ENCODE measurements at places on chromosomes 2 and 18.

DNA sequence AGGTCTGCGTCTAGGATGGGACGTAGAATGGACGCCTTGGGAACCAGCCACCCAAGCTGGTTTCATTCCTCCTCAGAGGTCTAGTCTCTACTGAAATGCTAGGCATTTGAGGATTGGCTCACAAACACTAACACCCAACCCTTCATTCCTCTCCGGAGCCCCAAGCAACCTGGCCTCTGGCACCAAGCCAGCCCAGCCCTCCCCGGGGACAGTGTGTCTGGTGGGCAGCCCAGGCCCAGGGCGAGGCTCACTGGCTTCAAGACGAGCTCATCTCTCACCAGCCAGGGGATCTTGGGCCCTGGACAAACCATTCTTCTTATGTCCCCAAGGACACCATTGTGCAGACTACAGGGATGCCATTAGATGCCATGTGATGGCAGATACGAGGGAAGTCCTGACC is 182.5 kb downstream of the CTIF start:
- no peak for DNase-seq

GRCh38 chr2:220090050-220090449 is 462.6 kb downstream of the SLC4A3 start:
- DNase-seq: no peak

GRCh38 chr2:208064220-208064961 is 39.1 kb upstream of the PLEKHM3 start:
- no peak for DNase-seq

DNA sequence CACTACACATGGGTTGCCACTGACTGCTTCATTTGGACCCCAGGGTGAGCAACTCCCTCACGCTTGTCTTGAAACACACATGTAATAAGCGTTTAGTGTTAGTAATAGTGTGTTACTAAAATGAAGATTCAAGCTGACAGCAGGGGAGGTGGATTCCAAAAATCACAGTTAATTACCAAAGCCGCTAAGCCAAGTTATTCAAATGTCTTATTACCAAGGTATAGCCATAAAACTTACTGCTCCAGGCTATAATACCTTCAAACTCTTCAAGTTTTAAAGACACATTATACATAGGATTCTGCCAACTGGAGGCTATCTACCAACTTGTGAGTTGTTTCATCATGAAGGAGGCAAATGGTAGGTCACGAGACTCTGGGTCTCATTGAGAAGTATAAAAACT is 2.9 kb downstream of the LPIN2 start:
- DNase-seq: no peak

DNA sequence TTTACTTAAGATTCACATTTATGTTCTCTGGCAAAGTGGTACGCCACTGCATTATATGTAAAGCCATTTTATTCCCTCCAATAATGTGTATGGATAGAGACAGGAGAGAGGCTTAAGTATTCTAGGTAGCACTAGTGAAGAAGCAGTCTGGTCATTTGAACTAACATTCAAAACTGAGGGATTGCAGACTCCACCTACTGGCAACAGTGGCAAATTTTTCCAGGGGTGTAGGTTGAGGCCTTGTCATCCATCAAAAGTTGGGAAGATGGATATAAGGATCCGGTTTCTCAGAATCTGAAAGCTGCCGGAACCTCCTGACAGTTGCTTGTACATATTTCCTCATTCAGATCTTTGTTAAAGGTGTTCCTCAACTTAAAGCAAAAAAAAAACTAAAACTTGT is 465.5 kb upstream of the FSHR start:
- DNase-seq: no peak

DNA sequence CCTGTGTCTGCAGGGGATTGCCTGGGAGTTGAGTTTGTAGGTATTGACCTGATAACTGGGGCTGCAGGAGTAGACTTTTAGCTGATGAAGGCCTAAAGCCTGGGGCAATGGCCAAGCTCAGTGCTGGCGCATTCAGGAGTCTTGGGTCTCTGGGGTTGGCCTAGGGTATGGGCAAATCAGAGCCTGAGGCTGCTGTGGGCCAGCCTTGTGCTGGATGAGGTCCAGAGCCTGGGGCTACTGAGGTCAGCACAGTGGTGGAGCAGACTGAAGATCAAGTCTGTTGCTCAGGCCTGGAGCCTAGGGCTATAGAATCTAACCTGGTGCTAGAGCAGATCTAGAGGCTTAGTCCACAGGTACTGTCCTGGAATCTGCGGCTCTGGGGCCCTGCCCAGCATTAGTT is 262.4 kb downstream of the ZNF804A start:
- DNase-seq: no peak

DNA sequence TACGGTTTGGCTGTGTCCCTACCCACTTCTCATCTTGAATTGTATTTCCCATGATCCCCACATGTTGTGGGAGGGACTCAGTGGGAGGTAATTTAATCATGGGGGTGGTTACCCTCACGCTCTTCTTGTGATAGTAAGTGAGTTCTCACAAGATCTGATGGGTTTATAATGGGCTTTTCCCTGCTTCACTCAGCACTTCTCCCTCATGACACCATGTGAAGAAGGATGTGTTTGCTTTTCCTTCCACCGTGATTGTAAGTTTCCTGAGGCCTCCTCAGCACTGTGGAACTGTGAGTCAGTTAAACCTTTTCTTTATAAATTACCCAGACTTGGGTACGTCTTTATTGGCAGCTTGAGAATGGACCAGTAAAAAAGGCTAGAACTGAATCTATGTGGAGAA is 750.0 kb upstream of the ID2 start:
- DNase-seq: no peak

DNA sequence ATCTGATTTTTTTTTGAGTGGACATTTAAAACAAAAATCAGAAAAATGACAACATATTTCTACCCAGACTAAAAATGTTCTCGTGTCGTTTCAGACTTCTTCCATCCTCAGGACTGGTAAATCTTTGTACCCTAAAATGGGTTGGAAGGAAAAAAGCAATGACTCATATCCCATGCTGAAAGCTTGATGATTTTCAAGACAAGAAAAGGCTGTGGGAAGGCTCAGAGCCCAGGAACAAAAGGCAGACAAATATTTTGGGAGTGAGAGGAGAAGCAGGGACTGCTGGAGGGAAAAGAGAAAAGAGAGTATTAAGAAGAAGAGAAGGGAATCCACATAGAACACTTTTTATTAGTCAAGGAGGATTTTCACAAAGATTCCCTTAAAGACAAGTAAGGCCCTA is 77.1 kb upstream of the CTAGE1 start:
- DNase-seq: no peak

DNA sequence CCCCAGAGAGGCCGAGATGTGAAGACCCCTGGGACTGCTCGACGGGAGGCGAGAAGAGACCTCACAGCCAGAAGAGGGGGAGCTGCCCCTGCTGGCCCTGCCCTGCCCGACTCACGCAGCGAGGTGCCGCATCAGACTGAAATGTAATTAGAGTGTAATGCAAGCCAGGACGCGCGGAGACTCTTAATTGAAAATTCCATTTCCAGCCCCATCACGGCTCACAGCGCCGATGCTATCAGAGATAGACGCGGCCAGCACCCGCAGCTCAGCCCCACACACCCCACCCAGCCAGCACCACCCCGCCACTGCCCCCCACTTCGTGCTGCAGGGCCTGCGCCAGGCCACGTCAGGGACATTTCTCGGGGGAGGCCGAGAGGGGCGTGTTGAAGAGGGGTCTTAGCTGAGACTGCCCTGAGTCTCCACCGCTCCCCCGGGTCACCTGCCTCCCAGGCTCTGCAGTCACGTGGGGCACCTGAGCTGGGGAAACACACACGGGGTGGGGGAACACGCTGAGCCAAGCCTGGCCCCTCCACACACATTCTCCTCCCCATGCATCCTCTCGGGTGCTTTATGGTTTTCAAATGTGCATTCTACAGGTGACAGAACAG is 78.1 kb downstream of the TEX51 start:
- DNase-seq: no peak

DNA sequence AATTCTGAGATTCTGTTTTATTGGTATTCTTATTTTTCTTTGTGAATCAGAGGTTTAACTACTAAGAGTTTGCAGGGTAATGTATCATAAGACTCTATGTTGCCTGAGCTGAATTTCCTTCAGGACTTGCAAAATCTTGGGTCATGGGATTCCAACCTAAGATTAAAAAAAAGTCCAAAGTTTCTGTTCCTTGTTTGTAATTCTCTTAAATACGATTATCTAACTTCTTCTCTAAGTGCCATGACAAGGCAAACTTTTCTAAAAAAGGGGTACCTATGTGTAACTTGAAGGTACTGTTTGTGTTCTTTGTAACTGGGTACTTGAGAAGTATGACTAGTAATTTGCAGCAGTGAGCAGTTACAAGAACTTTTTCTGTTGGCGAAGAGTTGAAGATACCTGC is 181.3 kb upstream of the ZEB2 start:
- DNase-seq: no peak

DNA sequence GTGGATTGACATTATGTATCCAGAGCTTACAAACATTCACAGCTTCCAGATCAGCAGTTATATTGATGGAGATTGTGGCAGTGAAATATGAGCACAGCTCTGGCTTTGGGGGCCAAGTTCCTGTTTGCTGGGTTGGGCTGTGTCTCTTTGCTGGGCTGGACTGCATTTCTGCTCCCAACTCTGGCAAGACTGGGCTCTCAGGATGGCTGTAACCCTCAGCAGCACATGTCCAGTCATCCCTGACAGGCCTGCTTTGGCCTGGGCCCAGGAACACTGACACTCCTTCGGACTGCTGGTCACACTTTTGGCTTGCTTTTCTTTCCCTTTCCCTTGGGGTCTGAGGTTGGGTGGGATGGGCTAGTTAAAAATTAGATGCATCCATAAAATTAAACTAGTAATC is 17.9 kb upstream of the VPS4B start:
- DNase-seq: no peak

DNA sequence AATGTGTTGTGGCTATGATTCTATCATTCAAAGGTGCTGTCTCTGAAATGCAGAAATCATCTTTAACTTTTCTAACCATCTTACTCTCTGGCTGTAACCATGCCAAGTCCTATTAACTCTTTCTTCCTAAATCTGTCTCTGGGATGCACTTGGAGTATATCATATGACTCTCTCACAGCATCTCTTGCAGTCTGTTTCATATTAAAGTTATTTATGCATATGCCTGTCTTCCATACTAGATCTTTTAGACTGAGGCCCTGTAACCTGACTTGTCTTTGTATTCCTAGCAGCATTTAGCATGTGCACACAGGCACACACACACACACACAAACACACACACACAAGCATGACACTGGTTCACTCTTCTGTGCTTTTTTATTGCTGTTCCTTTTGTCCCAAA is 320.6 kb downstream of the ETAA1 start:
- no peak for DNase-seq

GRCh38 chr2:83661711-83662110 is 797.4 kb downstream of the SUCLG1 start:
- no peak for DNase-seq

GRCh38 chr2:135797497-135798274 is 39.3 kb downstream of the LCT start:
- peak; percentile 48 for DNase-seq

DNA sequence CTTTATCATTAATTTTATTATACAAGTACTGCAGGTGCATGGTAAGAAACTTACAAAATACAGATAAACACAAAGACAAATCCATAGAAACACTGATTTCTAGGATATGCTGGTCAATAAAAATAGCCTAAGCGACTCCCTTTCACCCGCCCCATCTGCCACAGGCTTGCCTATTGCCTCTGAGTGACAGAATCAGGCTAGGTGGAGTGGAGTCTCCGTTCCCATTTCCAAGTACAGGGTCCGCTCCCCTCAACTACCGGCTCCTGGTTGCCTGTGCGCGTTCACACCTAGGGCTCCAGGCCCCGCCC is 201 bp upstream of the TRAPPC12 start:
- no peak for DNase-seq

- DNase-seq: no peak
These were observed 117.1 kb downstream of the RNF144A start for GRCh38 chr2:7034303-7034702.

GRCh38 chr2:239904496-239904895 is 120.6 kb downstream of the NDUFA10 start:
- DNase-seq: no peak

- DNase-seq: no peak
These were observed 154.9 kb downstream of the LNPK start for GRCh38 chr2:175847128-175847527.

GRCh38 chr2:69087211-69087911 is 74.4 kb downstream of the ANTXR1 start:
- no peak for DNase-seq

- DNase-seq: no peak
These were observed 60.4 kb upstream of the ZNF397 start for GRCh38 chr18:35180455-35180854.

DNA sequence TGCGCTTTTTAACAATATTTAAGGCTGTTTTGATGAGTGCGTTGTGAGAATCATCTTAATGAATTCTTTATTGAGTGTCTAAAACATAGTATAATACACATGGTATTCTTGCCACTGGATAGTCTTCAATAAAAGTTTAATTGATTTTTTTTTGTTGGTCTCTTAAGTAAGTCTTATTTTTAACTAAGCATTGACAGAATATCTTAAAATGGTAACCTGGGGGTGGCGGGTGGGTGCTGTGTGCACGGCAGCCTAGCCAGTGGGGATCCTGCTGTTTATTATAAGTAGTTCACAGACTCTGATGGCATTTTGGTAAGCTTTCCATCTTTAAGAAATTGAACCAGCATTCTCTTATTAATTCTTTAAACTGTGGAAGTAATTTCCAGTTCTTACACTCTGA is 6.0 kb downstream of the SOX11 start:
- DNase-seq: no peak

GRCh38 chr2:23595601-23596251 is 210.7 kb downstream of the KLHL29 start:
- no peak for DNase-seq

- no peak for DNase-seq
These were observed 83.8 kb upstream of the ARL4C start for GRCh38 chr2:234580686-234581085.

DNA sequence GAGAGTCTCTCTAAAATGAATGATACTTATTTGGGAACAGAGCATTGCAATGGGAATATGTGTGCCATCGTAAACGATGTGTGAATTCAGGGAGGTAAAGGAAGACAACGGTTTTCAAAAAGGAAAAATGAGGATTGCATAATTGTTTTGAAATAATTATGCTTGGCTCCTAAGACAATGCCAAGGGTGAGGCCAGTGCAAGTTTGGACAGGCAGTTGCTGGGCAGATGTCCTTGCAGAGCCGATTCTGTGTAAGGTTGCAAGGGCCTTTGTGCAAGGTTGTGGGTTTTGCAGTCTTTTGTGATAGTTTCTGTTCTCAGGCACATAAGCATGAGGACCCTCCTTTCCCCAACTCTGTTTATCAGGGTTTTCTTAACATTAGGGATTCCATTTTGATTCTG is 70.0 kb upstream of the ZNF236 start:
- DNase-seq: no peak
